AG09309 (cell line): ENCODE measurements at places on chromosomes 1 and 21.

DNA sequence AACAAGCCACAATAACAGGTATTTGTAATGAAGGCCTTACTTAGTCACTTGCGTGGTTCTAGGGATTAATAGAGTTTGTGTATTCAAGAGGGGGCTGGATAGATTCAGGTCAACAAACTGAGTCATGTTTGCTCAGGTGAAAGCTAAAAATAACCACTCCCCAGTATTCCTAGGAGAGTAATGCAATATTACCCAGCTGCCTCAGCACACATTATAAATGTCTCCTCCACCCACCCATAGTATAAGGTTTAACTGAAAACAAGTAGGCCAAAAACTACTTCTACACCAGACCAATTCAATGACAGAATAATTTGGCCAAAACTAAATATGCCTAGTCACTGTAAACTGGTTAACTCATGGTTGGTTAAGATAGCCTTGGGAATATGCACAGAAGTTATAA is 34.4 kb downstream of the WLS start:
- no peak for DNase-seq

DNA sequence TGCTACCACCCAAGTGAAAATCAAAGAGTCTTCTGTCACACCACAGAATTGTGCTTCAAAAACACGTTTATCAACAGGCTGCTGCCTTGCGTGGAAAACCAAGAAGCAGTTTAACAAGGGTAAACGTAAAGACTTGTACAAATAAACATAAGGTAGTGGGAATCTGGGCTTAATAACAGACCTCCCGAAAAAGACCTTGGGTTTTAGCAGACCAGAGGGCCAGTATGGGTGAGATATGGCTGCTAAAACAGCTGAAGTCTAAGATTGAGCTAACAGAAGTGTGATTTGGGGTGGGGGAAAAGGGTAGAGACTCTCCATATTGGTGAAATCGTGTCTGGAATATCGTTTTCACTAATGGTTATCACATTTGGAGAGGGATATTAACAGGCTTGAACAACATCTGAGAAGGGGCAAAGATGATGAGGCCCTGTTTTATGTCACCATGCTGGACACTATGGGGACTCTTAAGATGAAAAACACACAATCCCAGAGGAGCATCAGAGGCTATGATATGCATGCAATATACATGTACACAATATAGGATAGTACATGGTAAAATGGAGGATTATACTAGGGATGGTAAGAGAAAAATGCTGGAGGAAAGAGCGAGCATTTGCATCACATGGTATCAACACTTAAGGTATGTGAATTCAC is 1.4 kb downstream of the MOV10 start:
- DNase-seq: no peak

DNA sequence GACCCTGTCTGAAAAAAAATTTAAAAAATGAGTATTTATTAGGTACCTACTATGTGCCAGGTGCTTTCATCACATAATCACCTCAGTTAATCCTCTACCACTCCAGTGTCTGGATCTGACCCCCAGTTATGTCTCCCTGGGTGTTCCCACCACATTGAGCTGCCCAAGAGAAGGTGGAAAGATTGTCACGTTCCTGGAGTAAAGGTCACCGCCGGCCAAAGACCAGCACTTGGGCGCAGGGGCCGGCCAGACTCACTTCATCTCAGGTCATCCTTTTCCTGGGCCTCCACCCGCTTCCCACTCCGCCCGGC is 714 bp downstream of the PYCR2 start:
- DNase-seq: no peak

- no peak for DNase-seq
Observed at GRCh38 chr1:176330782-176331181, 123.7 kb upstream of the COP1 start.
